ENCODE measurements at places on chromosomes 16 and 17.

DNA sequence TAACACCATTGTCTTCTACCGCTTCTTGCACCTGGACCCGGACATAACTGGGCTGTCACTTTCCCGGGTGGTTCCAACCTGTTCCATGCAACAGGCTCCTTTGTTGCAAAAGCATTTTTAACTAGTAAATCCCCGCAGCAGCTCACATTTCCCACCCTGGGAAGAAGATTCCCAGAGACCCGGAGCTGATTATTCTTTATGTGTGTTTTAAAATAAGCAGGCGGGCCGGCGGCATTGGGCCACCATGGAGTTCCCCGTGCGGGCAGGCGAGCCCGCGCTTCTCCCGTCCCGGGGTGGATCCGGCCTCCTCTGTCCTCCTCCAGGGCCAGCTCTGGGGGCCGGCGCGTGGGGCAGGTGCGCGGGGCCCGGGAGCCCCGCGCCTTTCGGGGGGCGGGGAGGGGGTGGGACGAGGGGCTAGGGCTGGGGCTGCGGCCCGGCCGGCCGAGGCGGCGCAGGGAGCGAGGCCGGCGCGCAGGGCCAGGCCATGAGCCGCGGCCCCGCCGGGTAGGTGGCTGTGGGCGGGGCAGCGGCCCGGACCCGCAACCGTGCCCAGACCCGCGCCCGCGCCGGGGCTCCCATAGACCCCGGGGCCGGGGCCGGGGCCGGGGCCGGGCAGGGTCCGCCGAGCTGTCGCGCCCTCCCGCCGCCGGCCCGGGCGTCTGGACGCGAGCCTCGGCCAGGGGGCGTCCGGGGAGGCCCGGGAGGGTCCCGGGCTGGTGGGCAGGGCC lies 1.7 kb downstream of the CRAMP1 start:
- no peak for DNase-seq

GRCh38 chr16:21666772-21667171 lies 3.0 kb downstream of the OTOA start:
- no peak for DNase-seq

- DNase-seq = no peak
Measured at GRCh38 chr16:64910356-64910755, 211.5 kb downstream of the CDH11 start.

DNA sequence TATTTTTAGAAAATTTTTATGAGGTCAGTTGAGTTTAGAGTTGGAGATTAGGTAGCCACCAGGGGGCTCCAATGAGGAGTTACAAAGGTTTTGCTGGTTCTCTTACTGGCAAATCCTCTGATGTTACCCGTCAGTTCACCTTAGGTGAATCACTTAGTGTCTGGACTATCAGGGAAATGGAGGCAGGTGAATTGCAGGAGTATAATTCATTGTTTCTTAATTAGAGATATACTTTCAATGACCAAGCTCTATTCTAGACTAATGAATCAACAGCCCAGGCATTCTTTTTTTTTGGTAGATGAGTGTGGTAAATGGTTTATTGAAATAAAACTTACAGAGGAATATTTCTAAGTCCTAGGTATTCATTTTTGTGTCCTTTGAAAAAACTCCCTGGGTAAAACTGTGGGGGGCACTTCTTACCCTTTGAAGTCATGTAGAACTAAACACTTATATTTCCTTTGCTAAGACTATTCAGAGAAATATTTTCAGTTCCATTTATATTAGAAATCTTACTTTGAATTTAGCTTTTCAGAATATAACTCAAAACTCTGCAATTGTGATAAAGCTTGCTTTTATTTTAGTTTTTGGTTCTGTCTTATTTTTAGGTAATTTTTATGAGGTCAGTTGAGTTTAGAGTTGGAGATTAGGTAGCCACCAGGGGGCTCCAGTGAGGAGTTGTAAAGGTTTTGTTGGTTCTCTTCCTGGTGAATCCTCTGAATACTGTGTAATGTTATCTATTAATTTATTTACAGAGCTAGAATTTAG lies 17.7 kb downstream of the PSMD11 start:
- DNase-seq = peak; percentile 63

GRCh38 chr16:77171745-77172635 lies 19.0 kb upstream of the MON1B start:
- no peak for DNase-seq

DNA sequence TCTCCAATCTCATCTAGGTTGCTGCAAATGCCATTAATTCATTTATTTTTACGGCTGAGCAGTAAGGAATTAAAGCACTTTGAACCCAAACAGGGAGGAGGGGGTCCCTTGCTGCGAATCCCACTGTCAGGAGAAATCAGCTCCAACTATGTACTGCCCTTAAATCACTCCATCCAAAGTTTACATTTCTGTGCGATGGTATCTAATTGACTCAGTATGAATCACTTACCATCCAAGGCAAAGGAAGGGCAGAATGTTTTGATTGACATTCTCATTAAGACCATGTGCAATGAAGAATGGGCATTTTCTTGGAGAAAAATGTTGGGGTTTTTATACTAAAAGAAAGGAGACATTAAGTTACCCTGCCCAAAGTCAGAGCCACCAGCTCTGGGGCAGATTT lies 47.7 kb upstream of the XYLT1 start:
- DNase-seq = no peak

GRCh38 chr16:22189473-22190080 lies 16.5 kb upstream of the EEF2K start:
- DNase-seq = no peak

DNA sequence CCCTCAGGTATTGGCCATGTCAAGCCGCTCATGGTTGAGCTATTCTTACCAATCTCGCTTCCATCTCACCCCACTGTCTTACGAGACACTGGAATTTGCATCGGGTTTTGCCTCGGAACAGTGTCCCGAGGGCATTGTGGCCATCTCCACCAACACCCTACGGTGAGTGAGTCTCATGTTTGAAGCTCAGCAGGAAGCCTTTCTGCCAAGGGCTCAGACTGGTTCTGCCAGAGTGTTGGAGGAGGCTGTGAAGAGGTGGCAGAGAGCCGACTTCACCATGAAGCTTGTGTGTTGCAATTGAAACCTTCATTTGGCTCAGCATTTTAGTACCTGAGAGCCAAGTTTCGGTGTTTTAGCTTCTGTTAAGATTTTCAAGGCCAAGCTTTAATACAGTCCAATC lies 38.0 kb downstream of the SF3B3 start:
- no peak for DNase-seq

DNA sequence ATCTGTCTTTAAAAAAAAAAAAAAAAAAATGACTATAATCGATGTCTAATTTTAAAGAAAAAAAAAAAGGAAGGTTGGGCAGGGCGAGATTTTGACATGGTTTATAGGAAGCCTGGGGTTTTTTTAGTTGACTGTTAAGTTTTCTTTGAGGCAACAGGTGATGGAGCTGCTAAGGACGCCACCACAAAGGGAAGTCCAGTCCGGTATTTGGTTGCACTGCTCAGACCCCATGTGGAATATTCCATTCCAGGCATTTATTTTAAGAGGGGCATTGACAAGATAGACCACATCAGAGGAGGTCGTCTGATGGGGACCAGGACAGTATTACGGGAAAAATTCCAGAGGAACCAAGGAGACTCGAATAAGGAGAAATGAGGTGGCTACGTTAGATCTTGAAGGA lies 168.4 kb downstream of the CCDC182 start:
- no peak for DNase-seq

- DNase-seq = no peak
Measured at GRCh38 chr16:15913046-15913698, 24.8 kb upstream of the CEP20 start.

DNA sequence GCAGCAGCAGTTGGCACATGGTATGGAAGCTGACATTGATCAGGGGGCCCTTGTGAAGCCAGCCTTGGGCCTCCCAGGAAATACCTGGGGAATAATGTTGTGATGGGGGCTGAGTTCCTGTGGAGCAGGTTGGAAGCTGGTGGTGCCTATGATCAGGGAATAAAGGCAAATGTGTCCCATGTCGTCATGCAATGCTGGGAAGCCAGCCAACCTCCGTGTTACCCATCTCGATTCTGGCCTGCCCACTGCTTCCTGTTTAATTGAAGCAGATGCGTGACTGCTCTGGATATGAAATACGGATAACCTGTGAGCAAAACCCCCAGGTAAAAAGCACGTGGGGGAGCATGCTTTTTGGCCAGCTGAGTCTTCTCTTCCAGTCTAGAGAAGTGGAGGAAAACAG lies 580.4 kb upstream of the HSBP1 start:
- DNase-seq = no peak

- no peak for DNase-seq
Measured at GRCh38 chr17:10135539-10136257, 62.7 kb downstream of the GAS7 start.

DNA sequence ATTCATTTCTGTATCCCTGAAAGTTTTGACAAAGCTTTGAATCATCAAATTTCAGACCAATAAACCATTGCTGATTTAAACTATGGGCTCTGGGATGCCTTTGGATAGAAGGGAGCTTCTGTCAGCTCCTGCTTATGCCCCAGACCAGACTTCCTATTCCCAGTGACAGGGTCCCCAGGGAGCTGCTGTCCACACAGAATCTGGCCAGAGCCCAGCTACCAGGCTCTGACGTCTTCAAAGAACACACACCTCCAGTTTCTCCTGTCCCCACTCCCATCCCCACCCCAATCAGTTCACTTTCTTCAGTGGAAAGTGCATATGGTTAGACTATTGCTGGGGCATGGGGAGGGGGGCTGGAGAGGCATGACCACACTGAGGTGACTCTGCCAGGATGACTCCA lies 51.6 kb upstream of the SREBF1 start:
- no peak for DNase-seq

DNA sequence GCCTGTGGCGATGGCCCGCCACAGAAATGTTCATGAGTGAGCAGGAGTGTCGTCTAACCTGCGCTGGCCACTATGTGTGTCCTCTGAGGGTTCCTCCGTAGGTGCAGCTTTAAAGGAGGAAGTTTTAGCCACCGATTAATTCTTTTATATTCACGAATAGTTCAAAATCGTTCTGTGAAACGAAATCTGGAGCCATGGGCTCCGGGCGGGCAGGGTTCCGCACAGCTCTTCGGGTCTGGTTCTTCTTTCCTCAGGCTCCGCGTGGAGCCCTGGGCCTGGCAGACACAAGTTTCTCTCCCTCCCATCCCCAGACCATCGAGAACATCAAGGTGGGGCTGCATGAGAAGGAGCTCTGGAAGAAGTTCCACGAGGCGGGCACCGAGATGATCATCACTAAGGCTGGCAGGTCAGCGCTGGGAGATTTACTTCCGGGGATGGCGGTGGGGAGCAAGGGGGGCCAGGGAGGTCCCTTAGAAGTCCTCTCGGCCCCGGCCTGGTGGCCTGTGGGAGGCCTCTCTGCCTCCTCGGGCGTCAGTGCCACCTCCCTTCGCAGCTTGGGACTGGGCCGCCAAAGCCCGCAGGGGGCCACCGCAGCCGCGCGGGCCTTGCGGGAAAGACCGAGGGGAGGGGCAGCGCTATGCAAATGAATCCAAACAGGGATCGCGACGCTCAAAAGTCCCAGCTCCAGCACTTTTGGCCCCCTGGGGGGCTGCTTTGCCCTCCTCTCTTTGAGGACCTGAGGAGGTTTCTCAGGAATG lies 5.2 kb downstream of the TBX4 start:
- no peak for DNase-seq

DNA sequence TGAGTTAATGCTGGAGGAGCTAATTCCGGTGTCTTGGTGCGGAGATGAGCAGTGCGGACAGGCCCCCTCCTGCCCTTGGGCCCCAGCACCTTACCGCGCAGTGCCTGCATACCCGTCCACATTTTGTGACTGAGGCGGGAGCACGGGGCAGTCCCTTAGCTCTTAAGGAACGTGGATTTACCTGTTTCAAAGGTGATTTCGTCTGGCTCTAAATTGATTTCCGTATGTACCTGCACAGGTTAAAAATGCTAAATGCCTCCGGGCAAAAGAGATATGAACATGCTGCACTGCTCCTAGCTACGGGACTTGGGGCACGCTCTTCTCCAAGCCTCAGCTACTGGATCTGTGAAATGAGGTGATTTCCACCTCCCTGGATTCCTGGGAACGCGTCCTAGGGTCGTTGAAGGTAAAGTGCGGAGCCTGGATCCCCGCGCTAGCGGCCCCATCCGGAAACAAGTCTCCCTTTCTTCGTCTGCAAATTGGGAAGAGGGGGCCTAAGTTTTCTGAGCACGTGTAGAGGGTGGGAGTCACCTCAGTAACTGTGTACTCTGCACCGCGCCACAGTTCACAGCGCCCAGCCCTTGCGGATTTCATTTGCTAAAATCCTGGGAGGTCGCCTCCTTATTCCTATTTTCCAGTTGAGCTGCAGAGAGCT lies 669 bp upstream of the CRISPLD2 start:
- no peak for DNase-seq

DNA sequence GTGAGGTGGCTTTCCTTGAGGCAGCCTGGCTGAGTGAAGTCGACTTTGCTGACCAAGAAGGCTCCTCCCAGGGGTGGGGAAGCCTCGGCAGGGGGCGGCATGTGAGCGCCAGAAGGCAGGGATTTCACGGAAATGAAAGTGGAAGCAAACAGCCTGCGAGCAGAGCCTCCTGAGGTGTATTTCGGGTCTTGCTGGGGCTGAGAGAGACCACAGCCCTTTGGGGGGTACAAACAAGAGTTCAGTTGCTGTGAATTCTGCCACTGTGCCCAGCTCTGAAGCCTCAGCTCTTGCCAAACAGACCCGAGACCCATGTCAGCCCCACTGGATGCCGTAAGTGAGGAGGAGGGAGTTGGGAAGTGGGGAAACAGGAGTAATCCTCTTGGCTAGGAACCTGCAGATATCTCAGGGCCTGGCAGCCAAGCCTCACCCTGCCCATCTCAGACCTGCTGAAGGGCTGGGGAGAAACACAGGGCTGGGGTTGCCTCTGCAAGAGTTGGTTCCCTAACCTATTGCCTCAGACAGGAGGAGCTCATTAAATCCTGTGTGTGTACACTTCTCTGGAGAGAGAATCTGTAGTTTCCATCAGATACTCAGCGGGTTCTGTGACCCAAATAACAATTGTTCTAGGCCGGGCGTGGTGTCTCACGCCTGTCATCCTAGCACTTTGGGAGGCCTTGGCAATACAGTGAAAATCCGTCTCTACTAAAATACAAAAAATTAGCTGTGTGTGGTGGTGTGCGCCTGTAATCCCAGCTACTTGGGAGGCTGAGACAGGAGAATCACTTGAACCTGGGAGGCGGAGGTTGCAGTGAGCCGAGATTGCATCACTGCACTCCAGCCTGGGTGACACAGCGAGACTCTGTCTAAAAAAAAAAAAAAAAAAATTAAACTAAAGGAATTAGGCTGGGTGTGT lies at the start of gene IFI35:
Gene IFI35 (plus strand): TSS at position 146 of the 913 bp plus-strand sequence. CDS start 164 bp downstream, at position 310.
- peak; percentile 79 for DNase-seq

GRCh38 chr16:19694989-19695388 lies 23.0 kb downstream of the KNOP1 start:
- DNase-seq = no peak

DNA sequence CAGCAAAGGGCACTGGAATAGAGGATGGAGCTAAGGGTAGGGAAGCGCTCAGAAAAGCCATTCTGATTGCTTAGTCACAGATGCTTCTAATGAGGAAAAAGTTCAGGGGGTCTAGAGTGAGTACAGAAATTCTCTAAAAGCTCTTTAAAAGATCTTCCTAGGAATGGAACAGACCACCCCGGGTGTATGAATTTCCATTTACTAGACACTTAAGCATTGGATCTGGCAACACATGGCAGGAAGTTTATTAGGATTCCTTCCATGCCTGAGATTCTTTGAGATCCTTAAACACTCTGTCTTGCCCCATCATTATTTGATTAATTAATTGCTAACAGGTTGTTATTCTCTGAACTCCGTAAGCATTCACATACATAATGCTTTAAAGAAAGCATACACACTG lies 8.5 kb downstream of the KRTAP9-7 start:
- no peak for DNase-seq

GRCh38 chr16:16865374-16865773 lies 486.4 kb downstream of the NPIPA7 start:
- no peak for DNase-seq

- no peak for DNase-seq
Measured at GRCh38 chr17:57313097-57313835, 56.9 kb downstream of the MSI2 start.

- no peak for DNase-seq
Measured at GRCh38 chr17:45771271-45771959, 12.7 kb upstream of the CRHR1 start.
